Esophagus squamous epithelium (tissue), 5 donors: ENCODE measurements at places on chromosomes 5 and 9.

- H3K27ac ChIP-seq = no peak overlapping the region
- H3K4me1 ChIP-seq = no peaks in the 10 kb centered on the region
- no peaks in the 10 kb centered on the region for H3K36me3 ChIP-seq
- no peak for DNase-seq
- no peak overlapping the region for H3K4me3 ChIP-seq
These were observed 335.0 kb upstream of the KLF4 start for GRCh38 chr9:107824556-107824955.

DNA sequence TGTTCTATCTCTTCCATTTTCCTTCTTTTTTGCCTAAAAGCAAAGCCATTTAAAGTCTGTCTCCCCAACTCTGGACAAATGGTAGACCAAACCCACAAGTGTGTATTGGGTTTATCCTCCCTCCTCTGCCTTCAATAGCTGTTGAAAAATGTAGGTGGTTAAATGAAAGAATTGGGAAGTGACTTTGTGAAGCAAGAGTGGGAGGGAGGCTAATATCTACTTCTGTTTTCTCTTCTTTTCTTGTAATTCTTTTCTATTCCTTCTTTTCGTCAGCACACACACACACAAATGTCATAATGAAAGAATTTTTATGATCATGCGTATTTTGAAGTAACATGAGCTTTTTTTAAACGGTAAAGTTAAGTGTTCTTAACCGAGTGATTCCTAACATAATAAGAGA is 3.8 kb downstream of the CCDC152 start:
- no peak for DNase-seq
- H3K4me3 ChIP-seq = no peak overlapping the region
- no peak overlapping the region for H3K27ac ChIP-seq
- H3K36me3 ChIP-seq = no peaks in the 10 kb centered on the region

DNA sequence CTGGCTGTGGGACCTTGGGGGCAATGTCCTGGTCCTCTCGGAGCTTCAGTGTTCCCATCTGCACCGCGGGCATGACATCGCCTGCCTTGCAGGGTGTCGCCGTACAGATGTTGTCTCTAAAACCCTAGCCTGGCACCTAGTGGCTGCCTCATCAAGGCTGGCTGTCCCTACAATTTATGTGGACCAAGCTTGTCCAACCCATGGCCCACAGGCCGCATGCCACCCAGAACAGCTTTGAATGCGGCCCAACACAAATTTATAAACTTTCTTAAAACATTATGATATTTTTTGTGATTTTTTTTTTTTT is 18.3 kb upstream of the ASS1 start:
- H3K4me3 ChIP-seq = no peak overlapping the region
- no peak overlapping the region for H3K27ac ChIP-seq
- DNase-seq = no peak

DNA sequence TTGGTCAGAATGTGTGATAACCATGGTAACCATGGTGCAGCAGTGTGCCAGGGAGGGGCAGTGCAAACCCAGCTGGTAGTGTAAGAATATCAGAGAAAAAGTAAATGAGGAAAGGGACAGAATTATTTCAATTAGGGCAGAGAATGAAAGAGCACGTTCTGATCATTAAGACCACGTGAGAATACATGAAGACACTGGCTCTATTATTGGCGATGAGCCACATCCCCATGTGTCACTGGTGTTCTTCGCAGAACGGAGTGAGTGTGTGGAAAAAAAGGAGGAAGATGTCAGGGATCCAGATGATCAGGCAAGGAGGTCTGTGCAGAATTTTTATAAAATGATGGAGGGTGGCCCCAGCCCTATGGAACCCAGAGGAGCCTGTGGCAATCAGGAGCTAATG is 315.5 kb downstream of the SEMA5A start:
- H3K4me1 ChIP-seq = no peaks in the 10 kb centered on the region
- H3K27me3 ChIP-seq = no peaks in the 10 kb centered on the region
- no peaks in the 10 kb centered on the region for H3K36me3 ChIP-seq
- H3K4me3 ChIP-seq = no peak overlapping the region
- H3K27ac ChIP-seq = no peak overlapping the region

DNA sequence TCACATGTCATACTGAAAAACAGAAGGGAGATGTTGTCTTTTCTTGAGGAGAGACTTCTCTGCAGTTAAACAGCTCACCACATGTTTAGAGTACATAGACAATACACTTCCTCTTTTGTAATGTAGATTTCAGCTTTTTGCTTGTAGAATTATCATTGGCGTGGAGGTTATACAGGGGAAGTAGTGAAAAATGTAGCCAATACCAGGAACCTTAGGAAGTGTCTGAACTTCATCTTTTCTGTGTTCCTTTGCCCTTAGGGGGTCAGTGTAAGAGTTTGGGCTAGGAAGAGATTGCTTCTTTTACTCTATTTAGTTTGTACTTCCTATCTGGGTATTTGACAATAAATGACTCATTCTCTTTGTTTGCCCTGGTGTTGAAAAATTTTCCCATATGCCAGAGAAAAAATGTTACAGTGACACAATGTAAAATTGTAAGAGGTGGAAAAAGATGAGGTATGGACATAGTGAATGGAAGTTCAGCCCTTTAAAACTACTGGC is 21.0 kb upstream of the CDKN2B start:
- no peaks in the 10 kb centered on the region for H3K27me3 ChIP-seq
- no peak overlapping the region for H3K4me3 ChIP-seq
- H3K4me1 ChIP-seq = no peaks in the 10 kb centered on the region
- DNase-seq = no peak
- H3K36me3 ChIP-seq = no peaks in the 10 kb centered on the region

DNA sequence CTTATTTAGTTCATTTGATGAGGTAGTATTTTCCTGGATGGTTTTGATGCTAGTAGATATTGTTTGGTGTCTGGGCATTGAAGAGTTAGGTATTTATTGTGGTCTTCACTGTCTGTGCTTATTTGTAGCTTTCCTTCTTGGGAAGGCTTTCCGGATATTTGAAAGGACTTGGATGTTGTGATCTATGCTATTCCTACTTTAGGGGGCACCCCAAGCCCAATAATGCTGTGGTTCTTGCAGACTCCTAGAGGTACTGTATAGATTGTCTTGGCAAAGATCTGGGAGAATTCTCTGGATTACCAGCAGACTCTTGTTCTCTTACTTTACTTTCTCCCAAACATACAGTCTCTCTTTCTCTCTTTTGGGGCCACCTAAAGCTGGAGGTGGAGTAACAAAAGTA is 315.7 kb downstream of the MAT2B start:
- H3K36me3 ChIP-seq = no peaks in the 10 kb centered on the region
- no peaks in the 10 kb centered on the region for H3K27me3 ChIP-seq

DNA sequence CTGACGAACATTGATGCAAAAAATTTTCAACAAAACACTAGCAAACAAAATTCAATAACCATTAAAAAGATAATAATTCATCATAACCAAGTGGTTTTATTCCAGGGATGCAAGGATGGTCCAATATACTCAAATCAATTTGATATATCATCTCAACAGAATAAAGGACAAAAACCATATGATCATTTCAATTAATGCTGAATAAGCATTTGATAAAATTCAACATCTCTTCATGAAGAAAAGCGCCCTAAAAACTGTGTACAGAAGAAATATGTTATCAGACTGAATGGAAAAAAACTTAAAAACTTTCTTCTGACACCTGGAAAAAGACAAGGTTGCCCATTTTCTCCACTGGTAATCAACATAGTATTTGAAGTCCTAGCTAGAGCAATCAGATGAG is 720.3 kb upstream of the RGMB start:
- no peaks in the 10 kb centered on the region for H3K4me1 ChIP-seq
- H3K27me3 ChIP-seq = no peaks in the 10 kb centered on the region
- no peak overlapping the region for H3K27ac ChIP-seq
- H3K4me3 ChIP-seq = no peak overlapping the region

DNA sequence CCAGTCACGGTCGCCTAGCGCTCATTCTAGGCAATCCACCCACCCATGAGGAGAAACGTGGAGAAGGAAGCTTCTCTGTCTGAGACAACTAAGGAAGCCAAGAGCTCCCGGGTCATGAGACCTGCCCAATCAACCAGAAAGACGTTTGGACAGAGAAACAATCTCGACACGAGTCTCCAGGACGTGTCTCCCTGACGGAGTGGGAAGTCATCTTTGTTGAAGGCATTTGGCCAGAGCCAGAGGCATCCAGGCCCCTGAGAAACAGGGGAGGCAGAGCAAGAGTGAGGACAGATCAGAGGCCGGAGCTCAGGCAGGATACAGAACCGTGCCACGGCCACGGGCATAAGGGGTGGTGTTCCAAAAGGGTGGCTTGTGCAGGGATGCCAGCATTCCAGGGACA is 479.0 kb downstream of the SPATA31A7 start:
- no peak for DNase-seq
- H3K4me3 ChIP-seq = no peak overlapping the region
- no peaks in the 10 kb centered on the region for H3K27me3 ChIP-seq
- no peaks in the 10 kb centered on the region for H3K36me3 ChIP-seq

- DNase-seq = no peak
- peaks cover 25% of the 10 kb centered on the region for H3K4me1 ChIP-seq
- no peaks in the 10 kb centered on the region for H3K27me3 ChIP-seq
- H3K4me3 ChIP-seq = no peak overlapping the region
- H3K36me3 ChIP-seq = peaks cover 13% of the 10 kb centered on the region
- no peak overlapping the region for H3K27ac ChIP-seq
These were observed 4.7 kb downstream of the QRFP start for GRCh38 chr9:130891688-130892476.

DNA sequence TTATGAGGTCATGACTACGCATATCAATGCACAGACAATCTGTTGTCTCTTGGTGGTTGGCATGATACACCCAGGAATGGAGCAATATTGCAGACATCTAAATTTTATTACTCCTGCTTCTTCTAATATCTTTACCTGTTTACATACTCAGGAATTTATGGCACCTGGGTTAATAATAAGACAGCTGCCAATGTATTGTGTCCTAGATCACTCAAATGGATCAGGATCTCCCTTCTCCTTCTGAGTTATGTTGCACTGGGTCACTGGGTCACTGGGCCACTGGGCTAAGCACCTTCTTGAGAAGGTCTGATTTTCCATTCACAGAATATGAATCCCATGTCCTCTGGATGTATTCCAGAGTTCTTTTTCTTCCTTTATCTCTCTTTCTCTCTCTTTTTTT is 41.8 kb downstream of the CCL28 start:
- H3K4me1 ChIP-seq = peaks cover 6% of the 10 kb centered on the region
- H3K36me3 ChIP-seq = no peaks in the 10 kb centered on the region
- H3K27me3 ChIP-seq = no peaks in the 10 kb centered on the region
- H3K27ac ChIP-seq = no peak overlapping the region

GRCh38 chr9:4301296-4301695 is 1.4 kb upstream of the GLIS3 start:
- no peaks in the 10 kb centered on the region for H3K4me1 ChIP-seq
- H3K27me3 ChIP-seq = no peaks in the 10 kb centered on the region
- no peaks in the 10 kb centered on the region for H3K36me3 ChIP-seq
- no peak overlapping the region for H3K4me3 ChIP-seq

GRCh38 chr9:93108291-93109041 is 12.4 kb downstream of the CARD19 start:
- H3K4me3 ChIP-seq = no peak overlapping the region
- no peaks in the 10 kb centered on the region for H3K27me3 ChIP-seq
- H3K27ac ChIP-seq = no peak overlapping the region
- peaks cover 5% of the 10 kb centered on the region for H3K4me1 ChIP-seq
- H3K36me3 ChIP-seq = peaks cover 31% of the 10 kb centered on the region

GRCh38 chr5:173237875-173238220 is 2.8 kb upstream of the NKX2-5 start:
- DNase-seq = no peak
- no peak overlapping the region for H3K4me3 ChIP-seq
- peaks cover 77% of the 10 kb centered on the region for H3K27me3 ChIP-seq
- no peak overlapping the region for H3K27ac ChIP-seq
- peaks cover 20% of the 10 kb centered on the region for H3K4me1 ChIP-seq

DNA sequence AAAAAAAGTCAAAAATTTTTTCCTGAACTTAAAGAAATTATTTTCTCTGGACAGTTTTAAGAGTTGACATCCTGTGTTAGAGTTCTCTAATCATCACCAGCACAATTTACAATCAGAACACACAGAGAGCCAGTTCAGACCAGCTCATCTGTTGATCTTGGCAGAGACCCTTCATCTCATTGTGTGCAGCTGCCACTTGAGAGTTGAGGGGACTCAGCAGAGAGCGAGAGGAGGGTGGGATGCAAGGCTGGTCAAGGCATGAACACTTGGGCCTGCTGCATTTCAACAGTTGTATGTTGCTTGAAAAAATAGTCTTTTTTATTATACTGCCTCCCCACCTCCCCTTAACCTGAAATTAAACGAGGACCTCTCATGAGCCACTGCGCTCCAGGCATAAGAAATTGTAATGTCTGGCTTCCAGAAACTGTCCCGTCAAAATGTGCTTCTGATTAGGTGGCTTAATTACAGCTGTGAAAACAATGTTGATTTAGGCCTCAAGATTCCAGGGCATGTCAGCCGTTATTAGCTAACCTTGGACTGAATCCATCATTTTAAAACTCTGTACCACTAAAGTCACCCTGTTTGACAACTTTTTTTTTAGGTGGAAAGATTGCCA is 383.6 kb downstream of the CCDC171 start:
- H3K36me3 ChIP-seq = no peaks in the 10 kb centered on the region
- no peak overlapping the region for H3K27ac ChIP-seq
- H3K4me1 ChIP-seq = no peaks in the 10 kb centered on the region

- no peaks in the 10 kb centered on the region for H3K36me3 ChIP-seq
- H3K27ac ChIP-seq = no peak overlapping the region
- H3K4me1 ChIP-seq = no peaks in the 10 kb centered on the region
- H3K27me3 ChIP-seq = no peaks in the 10 kb centered on the region
These were observed 25.3 kb downstream of the RAPGEF6 start for GRCh38 chr5:131609774-131610173.

DNA sequence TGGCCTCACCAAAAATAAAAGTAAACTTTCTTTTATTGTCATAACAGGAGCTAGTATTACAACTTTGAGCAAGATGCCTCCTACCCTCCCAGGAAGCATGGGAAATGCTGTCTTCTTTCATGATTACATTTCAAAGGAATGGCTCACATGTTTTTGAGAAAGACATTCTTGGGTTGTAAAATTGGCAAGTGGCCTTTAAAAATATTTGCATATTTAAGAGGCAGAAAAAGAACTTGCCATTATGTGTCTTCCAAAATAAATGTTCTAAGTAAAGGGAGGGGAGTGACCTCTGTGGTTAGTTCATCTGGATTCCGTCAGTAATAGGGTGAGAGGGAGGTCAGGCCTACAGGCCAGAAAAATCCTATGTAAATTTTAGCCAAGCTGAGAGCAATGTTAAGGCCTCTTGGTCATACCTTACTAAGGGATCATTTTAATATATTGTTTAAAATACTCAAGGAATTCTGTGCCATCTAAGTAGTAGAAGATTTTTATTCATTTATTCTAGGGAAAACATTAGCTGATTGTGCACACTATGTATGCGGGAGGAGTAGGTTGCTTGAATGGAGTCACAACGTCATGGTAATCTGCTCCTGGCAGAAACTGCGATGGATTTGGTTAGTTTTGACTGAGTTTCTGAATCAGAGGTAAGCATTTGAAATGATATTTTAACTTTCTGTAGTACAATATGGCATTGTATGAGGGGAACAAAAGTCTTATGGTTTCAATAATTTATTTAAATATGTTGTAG is 1485.7 kb upstream of the CDH9 start:
- no peaks in the 10 kb centered on the region for H3K36me3 ChIP-seq
- no peak overlapping the region for H3K27ac ChIP-seq
- no peak overlapping the region for H3K4me3 ChIP-seq
- H3K4me1 ChIP-seq = no peaks in the 10 kb centered on the region
- no peak for DNase-seq
- H3K27me3 ChIP-seq = no peaks in the 10 kb centered on the region

GRCh38 chr9:88586452-88586851 is 51.5 kb downstream of the NXNL2 start:
- no peak for DNase-seq
- no peaks in the 10 kb centered on the region for H3K36me3 ChIP-seq
- H3K4me3 ChIP-seq = no peak overlapping the region
